ENCODE measurements at places on chromosomes 3 and 15.
A peak's percentile ranks its signal among the peaks of the same experiment; 100 is the strongest.

DNA sequence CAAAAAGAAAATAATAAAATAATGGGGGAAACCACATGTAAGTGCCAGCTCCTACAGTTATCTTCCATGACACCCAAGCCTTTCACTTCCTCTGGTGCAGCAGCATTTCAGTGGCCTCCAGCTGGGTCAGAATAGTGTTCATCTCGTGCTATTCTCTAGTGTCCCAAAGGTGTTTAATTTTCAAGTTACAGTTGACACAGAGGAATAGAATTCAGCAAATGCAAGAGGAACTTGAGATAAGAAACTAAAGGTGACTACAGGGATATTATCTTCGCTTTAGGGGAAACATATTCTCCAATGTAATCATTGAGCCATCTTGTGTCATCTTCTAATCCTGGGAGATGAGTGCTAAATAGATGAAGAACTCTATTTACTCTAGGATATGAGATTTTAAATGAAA is 212.8 kb downstream of the EPHA3 start:
- DNase-seq = no peak

DNA sequence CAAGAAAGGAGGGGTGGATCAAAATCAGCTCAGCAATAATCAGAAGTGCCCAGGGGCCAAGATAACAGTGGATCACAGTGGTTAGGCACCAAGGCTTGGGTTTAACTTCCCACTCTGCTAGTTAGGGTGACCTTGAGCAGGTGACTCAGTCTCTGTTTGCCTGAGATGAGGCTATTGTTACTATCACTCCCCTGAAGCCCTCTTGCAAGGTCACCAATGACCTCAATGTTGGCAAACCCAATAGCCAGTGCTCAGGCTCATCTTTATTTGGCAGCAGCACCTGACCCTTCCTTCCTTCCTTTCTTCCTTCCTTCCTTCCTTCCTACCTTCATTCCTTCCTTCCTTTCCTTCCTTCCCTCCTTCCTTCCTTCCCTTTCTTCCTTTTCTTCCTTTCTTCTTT is 102.4 kb upstream of the HACD2 start:
- no peak for DNase-seq

- DNase-seq = no peak
These were observed 86.1 kb downstream of the ROBO2 start for GRCh38 chr3:77125966-77126365.

- DNase-seq = no peak
These were observed 18.3 kb downstream of the MAGEL2 start for GRCh38 chr15:23629234-23629805.

DNA sequence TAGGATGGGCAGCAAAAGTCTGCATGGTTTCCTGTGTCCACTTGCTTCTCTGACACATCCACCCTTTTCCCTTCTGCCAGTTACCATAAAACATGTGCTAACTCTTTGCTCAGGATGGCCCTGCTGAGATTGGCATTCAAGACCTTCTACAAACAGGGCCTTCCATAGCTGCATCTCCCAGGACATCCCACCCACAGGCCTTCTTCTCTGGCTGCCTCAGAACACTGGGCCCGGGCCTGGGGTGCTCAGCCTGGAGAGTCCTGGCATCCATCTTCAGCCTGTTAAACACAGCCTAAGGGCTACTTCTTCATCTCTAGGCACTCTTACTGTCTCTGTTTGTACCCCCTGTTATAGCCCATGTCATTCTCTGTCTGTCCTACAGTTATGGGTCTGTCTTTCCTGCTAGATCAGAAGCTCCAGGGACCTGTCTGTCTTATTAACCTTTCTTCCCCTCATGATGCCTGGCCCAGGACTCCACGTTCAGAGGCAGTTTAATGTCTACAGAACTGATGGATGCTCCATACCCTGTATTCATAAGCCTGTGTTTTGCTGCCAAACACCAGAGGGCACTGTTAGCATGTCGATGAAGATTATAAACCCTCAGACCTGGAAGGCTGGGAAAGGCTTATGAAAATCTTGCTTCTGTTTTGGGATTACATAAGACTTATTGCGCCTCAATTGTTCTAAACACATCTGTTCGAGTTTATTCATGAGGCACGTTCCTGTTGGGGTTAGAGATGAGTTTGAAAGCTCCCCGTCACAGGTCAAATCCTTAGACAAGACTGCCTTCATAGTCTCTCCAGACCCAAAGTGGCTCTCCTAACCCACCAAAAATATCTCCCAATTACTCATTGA is 16.5 kb downstream of the SEMA3G start:
- DNase-seq = peak; percentile 49

DNA sequence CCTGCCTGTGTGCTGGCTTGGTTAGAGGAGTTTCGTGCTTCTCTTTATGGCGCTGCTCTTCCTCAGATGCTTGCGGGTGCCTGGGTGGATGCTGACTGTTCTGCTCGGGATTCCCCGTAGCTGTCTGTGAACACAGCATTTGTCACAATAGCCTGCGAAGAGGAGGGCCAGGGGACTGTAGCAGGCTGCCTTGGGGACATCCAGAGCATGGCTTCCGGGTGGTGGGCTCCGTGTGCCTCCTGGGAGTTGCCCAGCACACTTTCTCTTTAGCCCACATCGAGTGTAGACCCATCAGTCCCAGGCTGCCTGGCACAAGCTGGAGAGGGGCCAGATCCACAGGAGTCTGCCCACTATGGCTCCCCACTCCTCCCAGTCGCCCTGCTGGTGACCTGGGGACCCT is 22.4 kb downstream of the LRRK1 start:
- DNase-seq = no peak

- DNase-seq = no peak
These were observed 40.8 kb upstream of the PROK2 start for GRCh38 chr3:71825551-71826283.

- no peak for DNase-seq
These were observed 967.7 kb downstream of the AGBL1 start for GRCh38 chr15:87047203-87047965.

- no peak for DNase-seq
These were observed 613.8 kb downstream of the DIPK2A start for GRCh38 chr3:144585408-144585807.

DNA sequence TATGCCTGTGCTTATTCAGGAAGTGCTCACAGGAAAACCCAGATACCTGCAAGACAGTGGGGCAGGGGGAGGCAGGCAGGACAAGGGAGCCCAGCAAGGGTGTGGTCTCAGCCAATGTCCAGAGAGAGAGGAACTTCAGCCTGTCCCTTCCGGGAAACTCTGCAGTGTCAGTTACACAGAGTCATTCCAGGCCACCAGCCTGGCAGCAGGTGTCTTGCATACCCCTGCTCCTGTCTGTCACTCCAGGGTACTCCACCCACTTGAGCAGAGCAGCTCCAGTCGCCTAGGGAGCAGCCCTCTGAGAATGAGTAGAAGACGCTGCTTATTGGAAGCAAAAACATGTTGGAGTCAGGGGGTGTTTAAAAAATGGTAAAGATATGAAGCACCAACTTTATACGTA is 431.2 kb upstream of the RGMA start:
- DNase-seq = no peak

- DNase-seq = no peak
These were observed 78.4 kb downstream of the FBXL2 start for GRCh38 chr3:33355611-33356010.

DNA sequence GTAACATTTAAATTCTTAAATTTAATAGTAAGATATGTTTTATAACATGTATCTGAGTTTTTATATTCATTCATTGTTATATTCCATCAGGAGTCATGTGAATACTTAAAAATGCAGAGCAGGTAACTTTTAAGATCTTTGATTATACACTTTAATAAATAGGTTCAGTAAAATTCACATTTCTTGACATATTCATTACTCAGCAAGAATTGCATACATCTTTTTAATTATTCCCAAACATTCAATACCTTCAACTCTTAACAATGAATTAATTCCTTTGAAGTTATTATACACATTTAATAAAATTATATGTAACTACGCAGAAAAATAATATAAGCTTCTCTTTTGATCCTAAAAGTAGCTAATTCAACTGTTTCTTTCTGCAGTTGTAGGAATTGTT is 105.4 kb downstream of the CNTN4 start:
- DNase-seq = no peak

- no peak for DNase-seq
These were observed 5.7 kb downstream of the PLCH1 start for GRCh38 chr3:155739154-155739553.

DNA sequence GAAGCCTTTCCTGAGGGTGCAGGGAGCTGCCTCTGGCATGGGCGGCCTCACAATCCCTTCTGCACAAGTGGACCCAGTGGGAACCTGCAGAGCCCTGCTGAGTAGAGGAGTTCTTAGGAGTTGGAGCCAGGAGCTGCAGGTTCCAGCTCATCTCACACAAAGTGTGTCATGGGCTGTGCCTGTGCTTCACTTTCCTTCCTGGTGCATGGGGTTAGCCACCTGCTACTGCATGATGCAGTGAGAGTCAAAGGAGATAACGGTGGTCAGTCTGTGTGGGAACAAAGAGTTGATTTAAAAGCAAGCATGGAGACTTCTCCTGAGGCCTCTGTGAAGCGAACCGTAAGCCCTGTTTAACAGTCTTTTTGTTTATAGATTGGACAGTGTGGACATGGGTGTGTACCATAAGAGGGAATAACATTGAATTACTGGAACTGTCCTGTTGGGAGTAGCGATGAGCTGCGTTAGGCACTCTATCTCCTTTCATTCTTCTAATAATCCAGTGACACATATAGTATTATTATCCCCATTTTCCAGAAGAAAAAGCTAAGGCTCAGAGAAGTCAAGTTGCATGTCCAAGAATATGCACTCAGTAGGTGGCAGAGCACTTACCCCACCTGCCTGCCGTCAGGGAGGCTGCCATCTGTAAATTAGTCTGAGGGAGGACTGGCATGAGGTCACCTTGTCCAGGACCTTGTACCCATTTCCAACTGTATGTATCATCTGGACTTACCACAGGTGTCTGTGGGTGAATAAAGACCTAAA is 68.7 kb upstream of the PRR23C start:
- no peak for DNase-seq

DNA sequence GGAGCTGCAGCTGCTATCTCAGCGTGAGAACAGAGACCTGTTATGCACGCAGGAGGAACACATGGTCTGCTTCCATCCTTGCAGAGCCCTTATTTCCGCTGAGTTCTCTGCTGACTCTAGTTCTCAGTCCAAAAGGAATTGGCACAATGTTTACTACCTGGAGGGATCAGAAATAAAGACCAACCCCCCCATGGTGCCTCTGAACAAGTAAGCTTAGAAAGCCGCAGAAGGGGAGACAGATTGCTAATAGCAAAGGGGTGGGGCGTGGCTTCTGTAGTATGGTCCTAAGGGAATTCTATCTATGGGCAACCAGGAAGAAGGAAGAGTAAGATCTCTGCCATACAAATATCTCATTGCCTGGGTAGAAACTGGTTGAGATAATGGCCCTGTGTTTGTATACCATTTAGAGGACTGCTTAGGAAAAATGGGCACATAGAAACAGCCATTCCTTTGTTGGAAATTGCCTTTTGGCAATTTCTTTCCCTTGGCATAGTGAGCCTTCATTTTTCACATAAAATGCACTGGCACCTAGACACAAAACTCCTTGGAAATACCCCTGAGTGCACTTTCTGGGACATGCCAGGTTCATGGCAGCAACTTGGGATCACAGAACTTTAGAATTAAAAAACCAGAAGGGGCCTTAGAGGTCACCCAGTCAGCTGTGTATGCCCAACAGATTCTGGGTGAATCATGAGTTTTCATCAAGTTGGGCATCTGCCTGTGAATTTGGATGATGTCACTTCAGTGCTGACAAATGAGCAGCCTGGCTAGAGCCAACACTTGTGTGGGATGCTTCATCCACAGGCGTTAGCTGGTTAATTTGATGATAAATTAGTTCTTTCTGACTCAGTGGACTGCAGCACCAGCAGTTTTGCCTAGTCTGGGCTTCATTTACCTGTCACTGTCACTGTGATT is 57.4 kb upstream of the STXBP5L start:
- DNase-seq = peak; percentile 64

All from NCI-H1694 treated with DMSO at 0.1 percent for 48 hours (cell line).